Small intestine (tissue), 16 donors: ENCODE measurements at places on chromosomes 2 and 18. TPM values are rescaled to one million over a fixed set of nuclear protein-coding genes. Genes with fewer than 3 reads are reported as not detected.

PGAP1 gene
- 0.54 TPM for polyA plus RNA-seq

DNA sequence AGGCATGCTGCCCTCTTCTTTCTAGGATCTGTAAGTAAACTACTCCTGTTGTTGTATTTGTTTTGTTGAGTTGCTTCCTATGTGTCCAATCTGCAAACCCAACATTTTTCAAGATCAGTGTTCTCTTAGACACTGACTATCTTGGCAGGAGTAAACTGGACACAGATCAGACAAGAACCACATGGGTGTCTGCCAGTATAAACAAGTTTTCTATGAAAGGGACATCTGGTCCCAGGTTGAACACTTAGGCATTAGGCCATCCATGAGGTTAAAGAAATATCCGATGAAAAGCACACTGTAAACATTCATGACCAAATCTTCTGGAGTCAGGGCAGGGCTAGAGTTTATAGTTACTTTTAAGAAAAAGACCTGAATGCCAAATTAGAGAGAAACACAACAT is 441.8 kb downstream of the NYAP2 start:
- DNase-seq: no peak

- peak; percentile 82 for DNase-seq
Measured at GRCh38 chr2:224039080-224039769, at the start of gene SERPINE2. Gene SERPINE2 (minus strand): TSS chr2:224039286. CDS start chr2:224001900, 37,386 bp downstream.

DNA sequence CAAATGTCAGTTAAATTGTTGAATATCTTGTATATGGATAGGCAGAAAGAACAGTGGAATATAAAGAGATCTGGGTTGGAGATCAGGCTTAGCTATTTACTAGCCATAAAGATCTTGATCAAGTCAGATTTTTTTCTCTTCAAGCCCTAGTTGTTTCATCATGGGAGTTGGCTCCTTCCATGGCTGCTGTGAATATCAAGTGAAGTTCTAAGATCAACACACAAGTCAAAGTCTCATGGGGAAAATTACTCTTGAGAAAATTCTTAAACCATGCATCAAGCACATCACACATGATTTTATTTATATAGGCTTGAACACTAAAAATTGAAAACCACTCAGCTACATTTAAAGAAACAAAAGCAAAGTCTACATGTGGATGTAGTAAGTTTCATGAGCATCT is 79.8 kb downstream of the C1D start:
- DNase-seq: no peak

DNA sequence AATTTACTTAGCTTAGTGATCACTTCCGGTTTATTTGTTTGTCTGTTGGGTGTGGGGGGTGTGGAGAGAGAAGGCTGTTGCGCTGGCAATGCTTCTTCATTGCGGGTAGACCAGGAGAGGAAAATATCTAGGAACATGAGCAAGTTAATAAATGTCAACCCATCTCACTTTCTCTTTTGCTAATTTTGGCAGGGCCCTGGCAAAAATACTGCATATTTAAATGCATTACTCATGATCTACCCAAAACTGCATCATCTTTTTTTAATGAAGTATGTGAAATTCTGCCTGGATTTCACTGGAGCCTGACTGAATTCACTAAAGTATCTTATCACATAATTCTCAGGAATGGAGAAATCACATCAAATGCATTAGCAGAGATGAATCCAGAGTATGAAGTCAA is 1131.0 kb upstream of the NXPH2 start:
- no peak for DNase-seq

DNA sequence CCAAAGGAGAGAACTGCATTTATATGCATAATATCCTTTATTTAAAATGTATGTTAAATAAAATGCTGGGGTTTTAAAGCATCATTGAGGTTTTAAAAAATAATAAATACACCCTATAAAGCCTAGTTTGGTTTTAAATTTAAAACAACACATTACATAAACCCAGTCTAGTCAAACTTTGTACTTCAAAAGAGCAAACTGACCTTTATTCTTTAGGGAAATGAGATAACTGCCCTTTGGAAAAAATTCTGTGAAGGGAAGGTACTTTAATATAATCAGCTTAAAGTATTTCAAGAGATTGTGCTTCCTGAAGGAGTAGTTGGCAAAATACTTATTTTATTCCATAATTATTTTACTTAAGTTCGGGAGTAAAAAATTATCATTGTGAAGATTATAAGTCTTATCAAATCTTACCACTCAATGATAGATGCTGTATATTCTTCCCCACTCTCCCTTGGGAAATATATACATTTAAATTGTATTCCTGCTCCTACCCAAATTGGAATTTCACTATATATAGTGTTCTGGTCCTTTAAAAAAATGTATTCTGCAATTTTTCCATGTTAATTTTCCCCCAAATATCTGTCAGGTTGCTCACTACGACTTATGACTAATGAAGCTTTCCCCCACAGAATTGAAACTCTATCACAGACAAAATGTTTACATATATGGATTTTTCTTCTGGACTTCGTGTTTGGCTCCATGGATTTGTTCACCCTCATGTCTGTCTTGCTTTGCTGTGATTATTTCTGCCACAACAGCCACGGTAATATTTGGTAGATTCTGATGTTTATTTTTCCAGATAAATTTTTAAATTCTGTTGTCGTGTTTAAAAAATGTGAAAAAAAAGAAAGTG is 42.1 kb downstream of the ZC3H6 start:
- DNase-seq: peak; percentile 29

LOXHD1 gene
- 0.27 TPM for polyA plus RNA-seq

MATN3 gene
- polyA plus RNA-seq: not detected

SFT2D3 gene
- not detected for polyA plus RNA-seq

GRCh38 chr2:119856469-119856901 is 96.8 kb downstream of the PTPN4 start:
- peak; percentile 32 for DNase-seq

- peak; percentile 37 for DNase-seq
Measured at GRCh38 chr18:39487932-39488331, 1922.3 kb upstream of the CELF4 start.

DNA sequence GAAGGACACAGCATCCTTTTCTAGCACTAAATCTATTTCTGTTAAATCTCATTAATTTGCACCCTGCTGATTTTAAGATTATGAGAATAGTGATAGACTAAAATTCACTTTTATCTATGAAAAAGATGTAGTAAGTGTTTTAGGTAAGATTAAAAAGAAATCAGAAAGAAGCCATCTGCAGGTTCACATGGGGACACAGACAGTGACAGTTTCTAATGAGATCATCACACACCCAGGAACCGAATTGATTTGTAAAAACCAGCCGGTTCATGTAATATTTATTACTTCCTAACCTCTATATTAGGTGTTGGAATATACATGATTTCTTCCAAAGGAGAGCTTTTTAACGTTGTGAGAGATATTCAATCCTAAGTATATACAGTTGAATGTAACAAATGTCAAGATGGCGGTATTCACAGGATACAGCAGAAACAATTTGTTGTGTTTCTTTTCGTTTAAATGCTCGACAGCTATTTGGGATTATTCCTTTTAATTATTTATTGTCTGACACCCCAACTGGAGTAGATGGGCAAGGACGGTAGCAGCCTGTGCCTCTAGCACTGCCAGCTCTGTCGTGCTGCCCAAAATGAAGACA is 223.4 kb downstream of the CCDC102B start:
- no peak for DNase-seq
